Activated naive CD8-positive, alpha-beta T cell treated with anti-CD3 and anti-CD28 coated beads, Interleukin-2, amount 10 ng/mL, durations not matched to agents 7 days and 5 days (primary cell): ENCODE measurements at places on chromosomes 7 and 10. TPM values are rescaled to one million over a fixed set of nuclear protein-coding genes. Genes with fewer than 3 reads are reported as not detected.
A peak's percentile ranks its signal among the peaks of the same experiment; 100 is the strongest.

The CHST3 gene
- total RNA-seq, result not detected

The MEOX2 gene
- total RNA-seq, result not detected

DNA sequence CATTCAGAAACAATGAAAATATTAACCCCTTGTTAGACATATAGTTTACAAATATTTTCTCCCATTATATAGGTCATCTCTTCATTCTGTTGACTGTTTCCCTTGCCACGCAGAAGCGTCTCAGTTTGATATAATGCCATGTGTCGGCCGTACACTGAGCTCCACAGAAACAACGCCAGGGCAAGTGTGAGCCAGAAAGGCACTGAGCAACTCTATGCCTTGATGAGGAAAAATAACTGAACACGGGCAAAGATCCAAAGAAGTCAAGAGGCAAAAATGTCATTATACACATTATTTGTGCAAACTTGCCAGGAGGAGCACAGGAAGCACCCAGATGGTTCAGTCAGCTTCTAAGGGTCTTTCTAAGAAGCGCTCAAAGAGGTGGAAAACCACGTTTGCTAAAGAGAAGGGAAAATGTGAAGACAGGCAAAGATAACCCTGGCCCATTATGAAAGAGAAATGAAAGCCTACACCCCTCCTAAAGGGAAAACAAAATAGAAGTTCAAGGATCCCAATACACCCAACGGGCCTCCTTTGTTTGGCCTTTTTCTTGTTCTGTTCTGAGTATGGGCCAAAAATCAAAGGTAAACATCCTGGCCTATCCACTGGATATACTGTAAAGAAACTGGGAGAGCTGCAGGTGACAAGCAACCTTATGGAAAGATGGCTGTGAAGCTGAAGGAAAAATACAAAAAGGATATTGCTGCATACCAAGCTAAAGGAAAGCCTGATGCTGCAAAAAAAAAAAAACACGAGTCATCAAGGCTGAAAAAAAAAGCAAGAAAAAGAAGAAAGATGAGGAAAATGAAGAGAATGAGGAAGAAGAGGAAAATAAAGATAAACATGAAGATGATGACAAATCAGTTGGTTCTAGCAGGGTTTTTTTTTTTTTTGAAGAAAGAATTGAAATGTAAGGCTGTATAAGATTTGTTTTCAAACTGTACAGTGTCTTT, 15.5 kb downstream of the ARHGAP12 start:
- peak overlapping the region; percentile 19 for H3K4me3 ChIP-seq
- H3K4me1 ChIP-seq, result peaks cover 23% of the 10 kb centered on the region
- H3K36me3 ChIP-seq, result peaks cover 19% of the 10 kb centered on the region

The FRAT2 gene
- total RNA-seq, result 16.7 TPM

The CDK14 gene
- total RNA-seq, result 1.2 TPM

The PPP1R9A gene
- total RNA-seq, result 0.42 TPM

DNA sequence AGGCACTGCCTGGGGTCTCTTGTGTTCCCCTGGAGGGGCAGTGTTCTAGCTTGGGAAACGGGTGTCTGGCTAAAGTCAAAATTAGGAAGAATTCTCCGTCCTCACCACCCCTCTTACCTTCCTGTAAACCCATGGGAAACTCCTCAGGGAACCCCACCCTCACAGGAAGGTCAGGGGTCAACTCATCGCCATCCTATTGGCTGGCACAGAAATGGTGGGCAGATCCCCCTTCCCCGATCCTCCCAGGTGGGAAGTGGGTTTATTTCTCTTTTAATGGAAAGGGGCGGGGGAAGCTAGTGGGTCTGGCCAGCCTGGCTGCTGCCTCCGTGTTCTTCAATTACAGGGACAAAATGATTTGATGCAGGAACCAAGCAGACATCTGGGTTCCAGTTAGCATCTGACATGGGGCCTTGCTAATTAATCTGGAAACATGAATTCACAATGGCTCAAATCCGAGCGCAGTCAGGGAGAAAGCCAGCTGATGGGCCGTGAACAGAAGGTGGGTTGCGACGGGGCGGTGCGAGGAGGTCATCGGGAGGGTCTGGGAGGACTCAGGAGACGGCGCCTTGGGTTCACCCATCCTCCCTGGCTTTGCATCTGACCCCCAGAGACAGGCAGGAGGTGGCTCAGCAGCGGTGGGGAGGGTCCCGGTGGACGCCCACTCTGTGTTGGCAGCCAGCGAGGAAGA, 66.6 kb downstream of the SLIT1 start:
- DNase-seq, result no peak
- peaks cover 4% of the 10 kb centered on the region for H3K27me3 ChIP-seq
- H3K27ac ChIP-seq, result no peak overlapping the region
- H3K4me3 ChIP-seq, result no peak overlapping the region

DNA sequence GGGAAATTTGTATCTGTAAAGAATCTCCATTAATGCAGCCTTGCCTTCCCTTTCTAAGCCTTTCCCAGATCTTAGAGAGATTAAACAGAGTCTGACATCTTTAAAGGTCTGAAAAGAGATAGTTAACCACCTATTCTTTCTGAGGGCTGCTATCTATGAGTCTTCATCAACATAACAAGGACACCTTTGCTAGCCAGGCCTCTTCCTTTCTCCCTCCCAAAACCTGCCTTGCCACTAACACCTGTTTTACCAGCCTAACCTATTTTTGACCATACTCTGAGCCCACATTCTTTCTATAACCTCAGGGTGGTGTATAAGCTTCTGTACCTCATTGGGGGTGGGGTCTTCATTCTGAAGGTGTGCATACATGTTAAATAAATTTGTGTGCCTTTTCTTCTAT, 217.1 kb downstream of the IPMK start:
- no peaks in the 10 kb centered on the region for H3K4me1 ChIP-seq
- no peaks in the 10 kb centered on the region for H3K27me3 ChIP-seq
- H3K36me3 ChIP-seq, result no peaks in the 10 kb centered on the region
- DNase-seq, result no peak

The VWDE gene
- total RNA-seq, result 5.5 TPM

- no peaks in the 10 kb centered on the region for H3K27me3 ChIP-seq
- H3K4me1 ChIP-seq, result peaks cover 26% of the 10 kb centered on the region
- DNase-seq, result no peak
- H3K36me3 ChIP-seq, result peaks cover 4% of the 10 kb centered on the region
- peak overlapping the region; percentile 64 for H3K27ac ChIP-seq
- no peak overlapping the region for H3K4me3 ChIP-seq
These were observed 259.1 kb upstream of the MKLN1 start for GRCh38 chr7:131068604-131069021.

The GPR15LG gene
- not detected for total RNA-seq

DNA sequence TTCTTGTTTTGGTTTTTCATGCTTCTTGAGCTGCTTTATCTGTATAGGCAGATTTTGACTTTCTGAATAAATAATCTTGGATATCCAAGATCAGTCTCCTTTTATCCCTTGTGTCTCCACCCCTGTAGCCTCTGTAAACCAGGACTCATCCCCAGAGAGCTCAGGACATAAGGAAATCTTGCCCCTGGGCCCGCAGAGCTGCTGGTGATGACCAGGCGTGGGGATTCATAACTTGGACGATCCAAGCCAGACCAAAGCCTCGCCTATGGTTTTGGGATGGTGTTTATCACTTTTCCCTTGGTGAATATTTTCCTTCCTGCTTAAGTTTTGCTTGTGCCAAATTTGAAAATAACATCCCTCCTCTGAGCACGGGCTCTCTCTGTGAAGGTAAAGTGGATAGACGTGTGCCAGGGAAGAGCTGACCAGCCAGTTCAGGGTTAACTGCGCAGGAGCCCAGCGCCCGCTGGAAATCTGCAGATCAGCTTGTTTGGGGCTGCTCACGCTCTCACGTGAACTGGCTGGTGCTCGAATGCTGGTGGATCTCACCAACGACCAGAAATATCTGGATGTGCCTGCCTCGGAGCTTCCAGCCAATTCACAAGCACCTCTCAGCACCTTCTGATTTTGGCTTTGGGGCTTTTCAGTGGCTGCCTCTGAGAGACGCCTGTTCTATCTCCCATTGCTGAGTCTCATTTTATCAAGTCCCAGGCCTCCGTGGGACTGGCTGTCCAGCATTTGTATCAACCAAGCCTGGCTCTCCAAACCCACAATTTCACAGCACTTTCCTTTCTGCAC, 132.1 kb upstream of the BTBD16 start:
- H3K4me3 ChIP-seq, result no peak overlapping the region
- DNase-seq, result no peak
- H3K4me1 ChIP-seq, result no peaks in the 10 kb centered on the region
- no peak overlapping the region for H3K27ac ChIP-seq

GRCh38 chr10:111598433-111599059, 521.7 kb downstream of the ADRA2A start:
- no peak overlapping the region for H3K27ac ChIP-seq
- no peak for DNase-seq
- no peak overlapping the region for H3K4me3 ChIP-seq
- H3K27me3 ChIP-seq, result peaks cover 4% of the 10 kb centered on the region
- H3K4me1 ChIP-seq, result no peaks in the 10 kb centered on the region

DNA sequence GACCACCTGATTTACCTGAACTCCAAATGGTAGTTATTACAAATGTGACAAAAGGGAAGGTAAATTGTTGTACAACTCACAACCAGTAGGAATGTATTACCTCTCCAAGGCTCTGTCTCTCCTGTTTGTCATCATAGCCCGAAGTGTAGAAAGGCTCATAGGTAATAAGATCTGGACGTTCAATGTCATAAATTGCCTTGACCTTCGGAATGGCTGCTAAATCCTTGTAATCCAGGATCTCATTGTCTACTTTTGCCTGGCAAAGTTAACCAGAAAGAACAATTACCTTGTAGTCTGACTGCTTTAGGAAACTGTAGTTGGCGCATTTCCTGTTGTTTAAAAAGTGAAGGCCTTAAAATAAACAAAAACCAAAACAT, 68.6 kb upstream of the AFAP1L2 start:
- no peak overlapping the region for H3K27ac ChIP-seq
- H3K4me3 ChIP-seq, result no peak overlapping the region
